ENCODE measurements at places on chromosomes 3 and 15.

GRCh38 chr3:4996771-4997291, 17.6 kb downstream of the BHLHE40 start:
- DNase-seq, result no peak

- DNase-seq, result peak; percentile 14
Measured at GRCh38 chr15:50458348-50459112, 34.3 kb downstream of the USP8 start.

DNA sequence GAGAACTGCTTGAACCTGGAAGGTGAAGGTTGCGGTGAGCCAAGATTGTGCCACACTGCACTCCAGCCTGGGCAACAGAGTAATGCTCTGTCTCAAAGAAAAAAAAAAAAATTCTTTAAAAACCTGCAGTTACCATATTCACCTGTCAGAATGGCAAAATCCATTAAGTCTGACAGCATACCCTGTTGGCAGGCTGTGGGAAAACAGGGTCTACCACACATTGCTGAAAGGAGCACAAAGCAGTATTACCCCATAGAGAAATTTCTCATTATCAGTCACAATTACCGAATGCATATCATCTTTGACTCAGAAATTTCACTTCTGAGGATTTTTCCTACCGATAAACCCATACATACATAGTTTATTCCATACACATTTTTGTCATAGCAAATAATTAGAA, 264.1 kb upstream of the SLCO3A1 start:
- no peak for DNase-seq

DNA sequence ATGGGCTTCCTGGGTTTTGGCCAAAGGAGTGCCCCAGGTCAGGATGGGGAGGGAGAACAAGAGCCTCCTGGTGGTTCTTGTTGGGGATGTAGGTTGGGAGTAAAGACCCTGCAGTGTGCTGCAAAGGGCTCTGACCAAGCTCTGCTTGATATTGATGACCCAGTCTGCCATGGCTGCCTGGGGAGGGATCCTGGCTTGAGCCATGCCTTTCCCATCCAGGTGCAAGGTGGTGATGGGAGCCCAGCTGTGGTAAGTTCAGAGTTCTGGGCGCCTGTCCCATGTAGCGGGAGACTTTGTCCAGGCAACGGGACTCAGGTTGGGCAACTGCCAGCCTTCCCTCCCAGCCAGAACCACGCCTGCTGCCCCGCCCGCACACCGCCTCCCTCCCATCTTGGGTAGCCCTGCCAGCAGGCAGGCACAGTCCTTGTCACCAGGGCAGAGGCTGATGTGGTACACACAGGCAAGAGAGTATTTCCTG, 2.6 kb downstream of the GNAI2 start:
- no peak for DNase-seq

GRCh38 chr3:126664591-126665214, 9.8 kb upstream of the TXNRD3 start:
- peak; percentile 45 for DNase-seq

DNA sequence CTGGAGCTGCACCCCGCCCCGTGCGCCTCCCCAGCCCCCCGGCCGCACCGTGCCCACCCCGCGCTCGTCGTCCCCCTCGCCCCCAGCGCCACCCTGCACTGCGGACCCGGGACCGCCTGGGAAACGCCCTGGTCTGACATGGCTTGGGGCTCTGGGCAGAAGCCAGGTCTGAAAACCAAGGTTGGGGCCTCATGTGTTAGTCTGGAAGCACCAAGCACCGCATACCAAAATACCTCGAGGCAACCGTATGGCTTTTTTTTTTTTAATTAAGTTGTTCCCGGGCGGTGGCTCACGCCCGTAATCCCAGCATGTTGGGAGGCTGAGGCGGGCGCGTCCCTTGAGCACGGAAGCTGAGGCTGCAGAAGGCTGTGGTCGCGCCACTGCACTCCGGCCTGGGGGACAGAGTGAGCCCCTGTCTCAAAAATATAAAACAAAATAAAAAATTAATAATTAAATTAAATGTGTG, 91.5 kb upstream of the CHD2 start:
- peak; percentile 67 for DNase-seq

DNA sequence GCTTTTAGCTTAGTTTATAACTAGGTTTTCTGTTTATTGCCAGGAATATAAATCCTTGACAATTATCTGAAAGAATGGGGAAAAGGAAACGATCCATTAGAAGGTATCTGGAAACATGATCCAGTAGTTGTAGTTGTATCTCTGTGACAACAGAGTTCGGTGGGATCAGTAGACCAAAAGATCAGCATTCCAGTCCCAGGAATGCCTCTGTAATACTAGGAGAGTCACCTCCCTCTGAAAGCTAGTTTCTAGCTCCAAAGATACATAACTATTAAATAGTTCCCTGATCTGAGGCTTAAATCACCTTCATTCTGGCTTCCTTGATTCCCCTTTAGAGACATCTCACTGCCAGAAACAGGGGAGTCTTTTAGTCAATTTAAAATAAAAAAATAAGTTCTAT, 34.1 kb downstream of the MB21D2 start:
- DNase-seq, result no peak

DNA sequence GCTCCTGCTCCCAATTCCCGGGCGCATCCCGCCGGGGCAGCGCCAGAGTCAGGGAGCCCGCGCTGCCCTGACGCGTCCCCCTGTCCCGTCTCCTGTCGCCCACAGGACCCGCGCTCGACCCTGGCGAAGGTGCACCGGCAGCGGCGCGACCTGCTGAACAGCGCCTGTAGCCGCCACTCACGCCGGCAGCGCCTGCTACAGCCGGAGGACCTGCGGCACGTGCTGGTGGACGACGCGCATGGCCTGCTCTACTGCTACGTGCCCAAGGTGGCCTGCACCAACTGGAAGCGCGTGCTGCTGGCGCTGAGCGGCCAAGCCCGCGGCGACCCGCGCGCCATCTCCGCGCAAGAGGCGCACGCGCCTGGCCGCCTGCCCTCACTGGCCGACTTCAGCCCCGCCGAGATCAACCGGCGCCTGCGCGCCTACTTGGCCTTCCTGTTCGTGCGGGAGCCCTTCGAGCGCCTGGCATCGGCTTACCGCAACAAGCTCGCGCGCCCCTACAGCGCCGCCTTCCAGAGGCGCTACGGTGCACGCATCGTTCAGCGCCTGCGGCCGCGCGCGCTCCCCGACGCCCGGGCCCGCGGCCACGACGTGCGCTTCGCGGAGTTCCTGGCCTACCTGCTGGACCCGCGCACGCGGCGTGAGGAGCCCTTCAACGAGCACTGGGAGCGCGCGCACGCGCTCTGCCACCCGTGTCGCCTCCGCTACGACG, 16.9 kb downstream of the C3orf22 start:
- no peak for DNase-seq

GRCh38 chr3:89289574-89290190, 182.3 kb downstream of the EPHA3 start:
- no peak for DNase-seq

- DNase-seq, result no peak
Measured at GRCh38 chr3:159977295-159977694, 11.3 kb upstream of the IL12A start.

GRCh38 chr15:92503889-92504288, 110.2 kb downstream of the ST8SIA2 start:
- DNase-seq, result no peak

GRCh38 chr15:59444980-59445545, 7.1 kb downstream of the FAM81A start:
- DNase-seq, result peak; percentile 16

DNA sequence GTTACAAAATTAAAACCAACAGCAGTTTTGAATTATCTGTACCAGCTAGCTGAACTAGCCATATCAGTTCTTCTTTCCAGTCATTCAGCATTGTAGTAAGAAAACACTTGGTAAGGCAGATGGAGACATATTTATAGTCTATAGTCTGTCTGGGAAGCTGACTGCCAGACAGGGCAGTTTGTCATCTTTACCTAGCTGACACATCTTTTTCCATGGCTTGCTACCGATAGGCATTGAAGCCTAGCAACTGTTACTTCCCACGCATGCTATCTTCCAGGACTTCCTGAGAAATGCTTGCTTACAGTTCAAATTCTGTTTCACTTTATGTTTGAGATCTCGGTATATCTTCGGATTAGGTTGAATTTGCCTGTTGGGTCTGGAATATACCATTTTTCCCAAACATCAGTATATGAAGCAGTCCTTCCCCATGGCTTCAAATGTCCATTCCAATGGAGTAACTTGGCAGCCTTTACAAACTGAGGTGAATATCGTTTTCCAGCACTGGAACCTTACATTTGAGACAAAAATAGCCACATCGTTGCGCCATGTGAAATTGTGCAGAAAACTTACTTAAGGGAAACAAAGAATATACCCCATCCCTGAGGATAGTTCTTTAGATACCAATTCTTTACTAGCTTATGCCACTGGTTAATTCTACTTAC, 8.8 kb downstream of the GNL3 start:
- no peak for DNase-seq

DNA sequence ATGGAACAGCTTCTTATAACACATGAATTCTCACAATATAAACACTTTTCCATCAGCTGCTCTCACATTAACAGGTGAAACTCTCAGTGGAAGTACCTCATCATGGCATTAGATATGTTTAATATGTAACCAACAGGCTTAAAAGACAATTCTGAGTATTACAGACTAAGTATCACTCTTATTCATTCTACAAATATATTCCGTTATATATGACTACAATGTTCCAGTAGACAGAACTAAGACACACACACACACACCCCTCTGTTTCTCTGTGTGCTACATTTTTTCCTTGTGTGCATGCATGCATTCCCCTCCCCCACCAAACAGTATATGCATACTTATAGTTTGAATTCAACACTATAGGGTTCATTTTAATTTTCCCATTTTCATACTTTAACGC, 32.4 kb downstream of the MRPL3 start:
- DNase-seq, result no peak

- DNase-seq, result no peak
Measured at GRCh38 chr3:27293939-27294338, 75.2 kb downstream of the NEK10 start.

DNA sequence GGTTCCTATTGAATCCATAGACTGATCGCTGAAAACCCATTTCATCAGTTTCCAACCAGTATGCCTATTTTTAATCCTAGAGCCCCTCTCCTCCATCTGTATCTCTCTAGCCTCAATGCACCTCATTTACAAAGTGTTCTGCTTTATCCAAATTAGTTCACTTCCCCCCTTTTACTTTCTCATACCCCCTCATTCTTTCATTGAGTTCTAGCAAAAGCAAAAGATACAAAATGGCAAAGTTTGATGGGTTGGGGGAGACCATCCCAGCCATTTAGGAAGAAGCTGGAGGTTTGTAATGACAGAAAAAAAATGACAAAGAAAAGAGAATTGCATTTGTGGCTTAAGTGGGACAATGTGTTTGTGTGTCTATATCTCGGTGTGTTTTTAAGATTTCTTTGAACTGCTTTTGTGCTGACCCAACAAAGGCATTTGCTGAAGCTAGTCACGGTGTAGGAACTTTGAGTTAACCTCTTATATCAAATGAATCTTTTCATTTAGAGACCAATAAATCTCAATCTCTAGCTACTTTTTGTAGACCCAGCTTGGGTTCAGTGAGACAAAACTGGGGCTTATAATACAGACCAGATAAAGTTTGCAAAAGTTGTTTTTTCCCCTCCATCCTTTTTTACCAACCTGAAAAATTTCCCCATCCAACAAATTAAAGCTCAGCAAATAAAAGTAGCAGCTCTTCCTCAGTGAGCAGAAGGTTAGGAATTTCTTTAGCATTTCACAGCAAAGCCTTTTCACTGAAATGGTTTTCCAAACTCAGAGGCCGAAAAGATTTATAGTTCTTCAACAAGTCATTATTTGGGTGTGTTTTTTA, 18.7 kb downstream of the NR2F2 start:
- DNase-seq, result no peak

- no peak for DNase-seq
Measured at GRCh38 chr3:123002749-123003497, 24.6 kb downstream of the SEMA5B start.

DNA sequence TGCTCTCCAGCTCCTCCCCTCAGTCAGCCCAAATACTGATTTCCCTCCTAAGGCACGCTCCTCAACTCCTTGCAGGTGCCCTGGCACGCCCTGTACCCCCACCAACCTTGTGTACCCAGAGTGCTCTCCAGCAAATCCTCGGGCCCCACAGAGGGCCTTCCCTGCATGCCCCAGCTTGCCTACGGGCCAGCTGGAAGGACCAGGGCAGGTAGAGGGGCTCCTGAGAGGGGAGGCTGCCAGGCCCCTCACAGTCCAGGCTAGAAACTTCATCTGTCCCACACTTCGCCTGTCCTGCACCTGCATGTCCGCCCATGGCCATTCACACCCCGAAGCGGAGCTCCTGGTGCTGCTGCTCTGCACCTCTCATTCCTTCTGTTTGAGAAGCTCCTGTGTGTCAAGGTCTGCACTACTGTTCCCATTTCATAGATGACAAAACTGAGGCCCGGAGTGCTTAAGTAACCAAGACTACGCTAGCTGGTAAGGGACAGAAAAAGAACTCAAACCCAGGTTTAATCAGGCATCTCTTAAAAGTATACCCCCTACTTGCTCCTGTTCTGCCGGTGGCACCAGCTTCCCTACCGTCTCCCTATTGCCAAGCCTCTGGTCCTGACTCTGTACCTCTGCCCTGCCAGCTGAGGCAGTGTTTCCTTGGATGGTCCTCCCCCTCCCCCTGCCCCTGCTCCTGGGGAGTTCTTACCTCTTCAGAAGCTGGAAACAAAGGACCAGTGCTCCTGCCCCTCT, 35.6 kb downstream of the ZXDC start:
- DNase-seq, result no peak

- DNase-seq, result no peak
Measured at GRCh38 chr3:156664011-156664830, 10.2 kb upstream of the TIPARP start.

DNA sequence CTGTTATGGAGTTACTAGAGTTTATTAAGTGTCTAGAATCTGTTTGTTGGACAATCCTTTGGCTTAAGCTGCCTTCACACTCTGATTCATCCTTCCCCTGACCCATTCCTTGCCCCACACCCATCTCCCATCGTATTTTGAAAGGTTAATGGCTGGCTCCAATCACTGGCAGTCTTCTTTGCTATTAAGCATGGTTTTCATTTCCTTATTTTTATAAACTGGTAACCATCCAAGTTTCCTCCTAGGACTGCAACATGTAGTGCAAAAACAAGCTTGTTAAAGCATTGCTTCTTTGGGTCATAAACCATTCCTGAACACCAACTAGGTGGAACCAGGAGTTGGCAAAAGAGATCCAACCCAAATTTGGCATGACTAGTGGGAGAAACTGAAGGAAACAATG, 148.4 kb downstream of the DTWD1 start:
- no peak for DNase-seq

GRCh38 chr3:49165771-49166751, at the start of gene CCDC71:
TSS of gene CCDC71 (minus strand) at chr3:49166331. CDS start at chr3:49164208, 2,123 bp downstream.
- peak; percentile 65 for DNase-seq

DNA sequence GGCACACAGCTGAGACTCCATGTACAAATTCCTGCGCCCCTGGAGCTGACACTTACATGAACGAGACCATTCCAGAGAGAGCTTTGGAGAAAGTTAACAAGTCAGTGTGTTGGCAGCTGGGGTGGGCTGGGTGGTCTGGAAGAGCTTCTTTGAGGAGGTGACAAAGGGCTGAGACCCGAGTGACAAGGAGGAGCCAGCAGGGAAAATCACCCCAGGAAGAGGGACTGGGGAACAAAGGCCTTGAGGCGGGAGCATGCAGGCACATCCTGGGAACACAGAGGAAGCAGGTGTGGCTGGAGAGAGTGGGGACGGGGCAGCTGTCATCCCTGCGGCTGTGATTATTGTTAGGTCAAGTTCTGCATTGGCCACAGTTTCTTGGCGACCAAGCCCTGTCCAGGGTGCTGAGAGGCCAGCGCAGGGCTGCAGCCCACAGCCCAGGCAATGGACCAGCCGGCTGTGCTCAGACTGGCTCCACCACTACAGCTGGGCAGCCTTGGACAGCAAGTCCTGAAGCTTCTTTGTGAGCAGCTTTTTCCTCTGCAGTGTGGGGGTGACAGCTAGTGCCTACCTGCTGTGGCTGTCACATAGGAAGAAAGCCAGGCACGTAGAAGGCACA, 34.2 kb upstream of the PRR23E start:
- DNase-seq, result peak; percentile 15
